ENCODE measurements at places on chromosomes 7 and 10.

DNA sequence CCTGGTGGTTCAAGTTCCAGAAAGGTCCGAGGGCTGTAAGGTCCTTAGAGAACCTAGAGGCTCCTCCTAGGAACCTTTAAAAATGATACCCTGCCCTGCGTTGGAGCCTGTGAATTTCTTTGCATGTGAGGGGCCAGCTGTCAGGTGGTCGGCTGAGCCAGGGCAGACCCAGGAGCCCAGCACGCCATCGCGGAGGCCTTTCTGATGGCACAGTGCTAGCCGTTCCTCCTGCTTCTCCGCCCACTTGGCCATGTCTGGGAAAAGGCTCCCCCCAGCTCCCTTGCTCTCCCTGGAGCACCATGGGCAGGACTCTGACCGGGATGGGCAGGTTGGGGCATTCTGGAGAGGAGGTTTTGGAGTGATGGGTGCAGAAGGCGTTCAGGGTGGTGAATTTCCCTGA lies 7.6 kb downstream of the ZNF316 start:
- no peak for DNase-seq

DNA sequence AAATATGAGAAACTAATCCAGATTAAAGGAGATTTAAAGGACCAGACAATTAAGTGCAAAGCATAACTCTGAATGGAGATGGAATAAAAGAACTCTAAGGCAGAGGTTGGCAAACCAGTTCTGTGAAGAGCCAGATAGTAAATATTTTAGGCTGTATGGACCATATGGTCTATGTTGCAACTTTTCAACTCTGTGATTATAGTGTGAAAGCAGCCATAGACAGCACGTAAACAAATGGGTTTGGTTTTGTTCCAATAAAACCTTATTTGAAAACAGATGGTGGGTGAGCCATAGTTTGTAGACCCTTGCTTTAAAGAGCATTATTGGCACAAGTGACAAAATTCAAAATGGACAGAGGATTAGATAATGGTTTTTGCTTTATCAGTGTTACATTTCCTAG lies 884.1 kb downstream of the CCSER2 start:
- no peak for DNase-seq

GRCh38 chr10:36711361-36711760 lies 414.0 kb upstream of the ANKRD30A start:
- no peak for DNase-seq

GRCh38 chr10:45418417-45418848 lies 44.4 kb downstream of the ALOX5 start:
- no peak for DNase-seq

- peak; percentile 3 for DNase-seq
These were observed 168.5 kb downstream of the TEX36 start for GRCh38 chr10:125514206-125515162.

GRCh38 chr10:104331208-104331838 lies 6.9 kb downstream of the ITPRIP start:
- DNase-seq, result no peak

DNA sequence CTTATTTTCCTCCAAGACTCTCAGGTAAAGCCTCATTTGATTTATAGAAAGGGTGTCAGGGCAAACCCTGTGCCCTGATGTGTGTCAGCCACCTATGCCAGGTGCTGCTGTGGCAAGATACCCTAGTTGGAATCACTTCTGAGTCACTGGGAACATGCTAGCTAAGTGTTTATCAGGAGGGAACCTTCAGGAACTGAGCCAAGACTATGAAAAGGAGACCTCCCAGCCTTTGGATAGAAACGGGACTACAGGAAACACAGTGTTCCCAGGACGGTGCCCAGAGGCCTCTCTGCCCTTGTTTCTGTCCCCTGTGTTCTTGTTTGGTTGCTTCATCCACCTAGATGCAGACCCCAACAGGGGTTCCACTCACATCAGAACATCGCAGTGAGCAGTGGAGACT lies 28.5 kb downstream of the CNNM1 start:
- no peak for DNase-seq

DNA sequence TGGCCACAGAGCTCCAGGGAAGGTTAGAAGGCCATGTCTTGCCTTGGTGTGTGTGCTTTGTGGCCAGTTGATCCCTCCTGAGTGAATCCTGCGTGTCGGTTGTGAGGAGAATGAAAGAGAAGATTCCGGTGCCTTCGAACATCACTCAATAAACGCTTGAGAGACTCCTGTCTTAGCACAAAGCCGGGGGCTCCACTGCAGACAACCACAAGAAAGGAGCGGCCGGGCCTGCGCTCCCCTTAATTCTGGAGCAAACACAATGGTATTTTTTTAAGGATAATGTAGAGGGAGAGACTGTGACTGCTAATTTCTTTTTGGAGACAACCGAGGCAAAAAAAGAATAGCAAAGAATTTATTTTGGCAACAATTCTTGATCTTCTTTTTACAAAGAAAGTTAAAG lies 286.8 kb upstream of the SHH start:
- no peak for DNase-seq

DNA sequence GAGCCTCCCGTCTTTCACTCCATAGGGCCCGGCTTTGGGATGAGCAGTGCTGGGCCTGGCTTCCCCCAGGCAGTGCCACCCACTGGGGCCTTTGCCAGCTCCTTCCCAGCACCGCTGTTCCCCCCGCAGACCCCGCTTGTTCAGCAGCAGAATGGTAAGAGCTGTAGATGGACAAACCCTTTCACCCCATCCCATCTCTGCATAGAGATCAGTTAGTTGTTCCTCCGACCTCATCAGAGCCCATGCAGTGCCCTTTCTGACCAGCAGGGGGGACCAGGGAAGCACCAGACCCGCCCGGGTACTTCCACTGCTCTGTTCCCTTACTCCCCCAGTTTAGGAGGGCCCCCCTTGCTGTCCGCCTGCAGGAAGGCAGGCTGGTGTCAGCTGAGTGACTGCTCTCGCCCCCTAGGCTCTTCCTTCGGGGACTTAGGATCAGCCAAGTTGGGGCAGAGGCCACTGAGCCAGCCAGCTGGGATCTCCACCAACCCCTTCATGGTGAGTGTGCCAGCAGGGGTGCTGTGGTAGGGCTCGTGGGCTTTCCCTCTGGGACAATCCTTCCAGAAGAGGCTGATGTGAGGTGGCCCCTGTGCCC lies 9.8 kb downstream of the SAP25 start:
- DNase-seq, result peak; percentile 76

DNA sequence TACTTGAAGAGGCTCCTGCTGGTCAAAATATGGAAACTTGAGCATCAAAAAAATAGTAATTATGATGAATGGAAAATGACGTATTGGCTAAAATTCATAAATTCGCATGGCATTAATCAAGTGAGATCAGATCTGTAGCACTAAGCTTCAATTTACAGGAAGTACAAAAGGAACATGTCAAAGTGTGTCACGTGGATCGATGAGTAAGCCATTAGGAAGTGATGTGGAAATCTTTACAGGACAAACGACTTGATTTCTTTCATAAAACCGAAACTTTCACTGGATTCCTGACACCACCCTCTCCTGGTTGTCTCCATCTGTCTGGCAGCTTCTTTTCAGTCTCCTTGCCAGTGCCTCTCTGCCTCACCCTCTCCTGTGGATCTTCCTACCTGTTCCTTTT lies 25.8 kb downstream of the AKR1C8 start:
- no peak for DNase-seq

DNA sequence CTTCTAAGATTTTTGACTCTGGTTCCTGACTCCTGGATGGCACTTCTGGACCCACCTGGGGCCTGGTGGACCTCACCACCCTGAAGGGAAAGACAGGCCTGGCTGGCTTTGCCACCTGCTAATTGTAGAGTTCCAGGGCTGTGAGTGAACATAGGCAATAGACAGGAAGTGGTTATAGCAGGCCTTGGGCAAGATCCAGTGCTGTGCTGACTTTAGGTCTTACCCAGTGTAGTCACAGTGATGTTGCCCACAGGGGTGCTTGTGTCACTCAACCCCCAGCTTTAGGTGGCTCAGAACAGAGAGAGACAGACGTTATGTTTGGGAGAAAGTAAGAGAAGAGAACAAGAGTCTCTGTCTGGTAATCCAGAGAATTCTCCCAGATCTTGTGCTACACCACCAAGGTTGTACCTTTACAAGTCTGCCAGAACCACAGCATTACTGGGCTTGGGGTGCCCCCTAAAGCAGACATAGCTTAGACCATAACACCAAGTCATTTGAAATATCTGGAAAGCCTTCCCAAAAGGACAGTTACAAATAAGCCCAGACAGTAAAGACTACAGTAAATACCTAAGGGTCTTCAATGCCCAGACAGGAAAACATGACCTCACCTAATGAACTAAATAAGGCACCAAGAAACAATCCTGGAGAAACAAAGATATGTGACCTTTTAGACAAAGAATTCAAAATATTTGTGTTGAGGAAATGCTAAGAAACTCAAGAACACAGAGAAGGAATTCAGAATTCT lies 303.4 kb downstream of the PCLO start:
- no peak for DNase-seq

GRCh38 chr10:69089638-69090599 lies 2.0 kb downstream of the SRGN start:
- DNase-seq, result peak; percentile 62

DNA sequence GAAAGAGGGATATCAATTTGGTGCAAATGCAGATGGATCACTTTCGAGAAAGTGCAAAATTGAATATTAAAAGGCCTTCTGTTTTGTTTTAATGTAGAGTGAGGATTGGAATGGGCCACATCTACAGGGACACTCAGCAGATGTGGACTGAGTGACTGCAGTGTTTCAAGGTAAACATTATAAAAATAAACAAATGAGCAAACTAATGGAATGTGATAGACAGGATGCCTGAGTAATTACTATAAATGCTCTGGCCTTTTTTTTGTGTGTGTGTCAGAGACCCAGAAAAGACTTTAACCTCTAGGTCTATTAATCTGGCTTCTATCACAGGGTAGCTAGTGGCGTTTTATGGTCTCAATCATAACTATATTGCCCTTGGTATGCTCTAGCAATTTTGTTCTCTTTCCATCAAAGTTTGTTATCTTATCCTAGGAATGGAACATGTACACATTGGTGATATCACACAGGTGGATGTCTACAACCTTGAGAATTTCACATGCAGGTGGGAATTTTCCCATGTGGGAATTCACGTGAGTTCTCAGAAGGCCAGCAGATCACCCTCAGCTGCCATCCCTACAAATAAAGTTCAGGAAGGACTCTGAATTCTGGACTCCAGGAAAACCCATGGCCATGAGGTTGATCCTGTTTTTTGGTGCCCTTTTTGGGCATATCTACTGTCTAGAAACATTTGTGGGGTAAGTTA lies at the start of gene CPA2:
CPA2 (plus strand) TSS at position 606 of the 703 bp plus-strand sequence; CDS start at position 625, 19 bp downstream.
- no peak for DNase-seq

GRCh38 chr7:122629412-122629953 lies 69.4 kb downstream of the RNF133 start:
- DNase-seq, result no peak

- no peak for DNase-seq
These were observed 2.7 kb upstream of the CPA5 start for GRCh38 chr7:130341882-130342281.

- no peak for DNase-seq
These were observed 98.4 kb downstream of the UBE2H start for GRCh38 chr7:129854401-129854800.

DNA sequence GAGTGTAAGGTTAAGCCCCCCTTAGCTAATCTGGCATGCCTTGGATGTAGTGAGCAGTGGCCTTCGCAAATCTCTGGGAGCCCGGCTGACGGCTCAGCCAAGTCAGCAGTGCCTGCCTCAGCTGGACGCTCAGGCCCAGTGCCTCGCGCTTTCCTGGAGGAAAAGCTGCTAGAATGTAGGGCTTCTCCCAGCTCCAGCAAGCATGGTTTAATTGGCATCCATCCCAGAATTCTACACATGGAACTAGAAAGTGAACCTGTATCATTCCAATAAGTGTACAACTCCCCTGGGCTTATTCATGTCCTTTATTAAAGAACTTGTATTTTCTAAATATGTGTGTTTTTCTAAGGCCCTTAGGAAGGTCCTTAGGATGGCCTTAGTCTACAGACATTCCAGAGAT lies 287.8 kb upstream of the SHH start:
- no peak for DNase-seq

- DNase-seq, result no peak
These were observed 47.3 kb upstream of the VIPR2 start for GRCh38 chr7:159192013-159192412.

DNA sequence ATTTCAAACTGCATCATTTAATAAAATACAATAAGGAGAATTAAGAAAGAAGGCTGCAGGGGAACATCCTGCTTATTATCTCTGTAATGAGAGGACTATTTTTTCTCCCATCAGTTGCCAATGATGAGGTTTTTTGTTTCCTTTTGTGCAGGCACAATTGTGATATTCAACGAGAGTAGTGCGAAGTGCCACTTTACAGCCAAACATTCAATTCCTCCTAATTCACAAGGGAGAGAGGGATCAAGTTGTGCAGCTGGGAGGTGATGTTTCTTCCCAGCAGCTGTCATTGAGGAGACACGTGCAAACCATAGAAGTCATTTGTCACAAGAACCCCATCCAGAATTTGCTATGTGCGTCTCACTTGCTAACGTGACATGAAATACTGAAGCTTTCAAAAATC lies 81.6 kb upstream of the ICA1 start:
- no peak for DNase-seq

- no peak for DNase-seq
These were observed 22.1 kb downstream of the HNRNPA2B1 start for GRCh38 chr7:26178272-26178960.

GRCh38 chr7:71303566-71303965 lies 171.6 kb downstream of the GALNT17 start:
- DNase-seq, result no peak

GRCh38 chr7:27424749-27425148 lies 182.1 kb downstream of the EVX1 start:
- no peak for DNase-seq

DNA sequence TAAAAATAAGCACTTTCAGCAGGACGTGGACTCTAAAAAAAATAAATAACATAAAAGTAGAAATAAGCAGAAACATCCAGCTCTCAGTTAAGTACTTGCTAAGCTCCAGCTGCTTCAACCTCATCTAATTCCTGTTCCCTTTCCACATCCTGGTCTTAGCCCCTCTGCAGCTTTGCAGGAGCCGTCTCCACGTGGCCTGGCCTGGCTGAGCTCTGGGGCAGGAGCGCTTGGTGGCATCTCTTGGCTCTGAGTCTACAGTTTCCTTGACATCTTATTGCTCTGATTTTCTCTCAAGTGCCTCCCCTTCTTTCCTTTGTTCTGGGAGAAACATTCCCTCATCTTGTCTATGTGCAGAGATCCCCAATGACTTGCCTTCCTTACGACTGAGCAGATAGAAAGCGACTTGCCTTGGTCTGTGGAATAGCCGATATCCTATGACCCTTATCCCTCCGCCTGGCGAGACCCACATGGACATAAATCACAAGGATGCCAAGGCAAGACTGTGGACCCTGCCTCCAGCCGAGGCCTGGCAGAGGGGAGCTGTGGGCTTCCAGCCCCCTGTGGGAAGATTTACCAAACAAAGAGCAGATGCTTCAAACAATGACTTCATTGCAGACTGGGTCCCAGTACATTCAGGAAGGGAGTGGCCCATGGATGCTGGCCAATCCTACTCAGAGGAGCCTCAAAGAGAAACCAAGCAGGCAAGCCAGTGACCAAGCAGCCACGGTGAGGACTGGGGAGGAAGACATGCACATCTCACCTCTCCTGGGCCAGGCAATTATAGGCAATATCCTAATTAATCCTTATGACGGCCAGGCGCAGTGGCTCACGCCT lies 61.9 kb downstream of the SPOCK2 start:
- no peak for DNase-seq

GRCh38 chr7:130789436-130789835 lies 55.4 kb upstream of the KLF14 start:
- DNase-seq, result no peak

Measured in activated CD4-positive, alpha-beta T cell treated with anti-CD3 and anti-CD28 coated beads for 4 hours (primary cell).